ENCODE measurements at places on chromosomes 4 and X.

- DNase-seq: no peak
Observed at GRCh38 chrX:40476958-40477357, 103.8 kb upstream of the ATP6AP2 start.

GRCh38 chrX:9537781-9538180 is 72.9 kb downstream of the TBL1X start:
- DNase-seq: no peak

- DNase-seq: no peak
Observed at GRCh38 chrX:72568406-72569092, 4.1 kb downstream of the HDAC8 start.

- peak; percentile 70 for DNase-seq
Observed at GRCh38 chr4:94813221-94813620, 55.5 kb downstream of the BMPR1B start.

DNA sequence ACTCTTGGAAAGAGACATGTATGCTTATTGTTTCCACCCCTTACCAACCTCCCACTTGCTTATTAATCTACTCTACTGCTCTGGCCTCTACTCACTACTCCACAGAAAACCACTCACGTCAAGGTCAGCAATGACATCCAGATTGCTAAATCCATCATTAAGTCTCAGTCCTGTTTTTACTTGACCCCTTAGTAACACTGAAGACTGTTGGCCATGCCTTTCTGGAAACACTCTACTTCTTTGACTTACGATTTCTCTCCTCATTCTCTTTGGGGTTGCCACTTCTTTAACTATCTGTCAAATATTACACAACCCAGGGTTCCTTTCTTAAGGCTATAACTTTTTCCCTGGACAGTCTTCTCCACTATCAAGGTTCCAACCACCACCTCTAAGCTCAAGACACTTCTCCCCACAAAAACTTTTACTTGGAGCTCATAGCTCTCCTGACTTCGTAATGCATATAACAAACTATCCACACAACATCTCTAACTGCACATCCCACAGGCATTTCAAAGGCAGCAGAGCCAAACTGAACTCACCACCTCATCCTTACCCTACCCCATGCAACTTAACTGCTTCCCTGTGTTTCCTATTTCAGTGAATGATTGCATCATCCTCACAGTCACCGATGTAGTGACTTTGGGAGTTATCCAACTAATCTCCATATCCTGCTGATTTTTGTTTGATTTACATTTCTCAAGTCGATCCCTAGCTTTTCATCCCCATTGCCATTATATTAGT is 15.8 kb upstream of the MAGEA4 start:
- DNase-seq: no peak

DNA sequence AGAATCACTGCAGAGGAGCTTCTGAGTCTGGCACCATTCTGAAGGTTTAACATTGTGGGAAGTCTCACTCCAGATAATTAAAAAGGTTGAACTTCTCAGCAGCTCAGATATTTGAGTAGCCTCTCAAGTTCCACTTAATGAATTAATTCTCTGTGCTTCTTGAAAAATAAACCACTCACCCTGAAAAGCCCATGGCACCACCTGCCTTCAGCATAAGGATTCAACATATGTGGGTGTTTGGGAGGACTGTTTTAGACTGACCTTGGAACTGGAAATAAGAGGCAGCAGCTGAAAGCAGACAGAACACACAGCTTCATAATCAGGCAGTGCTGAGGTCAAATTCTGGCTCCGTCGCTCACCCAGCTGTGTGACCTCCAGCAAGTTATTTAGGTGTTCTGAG is 100.6 kb downstream of the KCNIP4 start:
- no peak for DNase-seq

GRCh38 chrX:108732630-108733321 is 3.6 kb downstream of the IRS4 start:
- DNase-seq: no peak

GRCh38 chrX:13985697-13986435 is 43.8 kb downstream of the GEMIN8 start:
- DNase-seq: no peak

Data from DMS53 (cell line).